HT1080 (cell line): ENCODE measurements at places on chromosomes 1 and 21. TPM values are rescaled to one million over a fixed set of nuclear protein-coding genes. Genes with fewer than 3 reads are reported as not detected.
A peak's percentile ranks its signal among the peaks of the same experiment; 100 is the strongest.

- no peak for DNase-seq
These were observed 2.9 kb upstream of the RHEX start for GRCh38 chr1:206049919-206050600.

GRCh38 chr1:10724948-10725847 is 71.2 kb downstream of the CASZ1 start:
- no peak for DNase-seq

DNA sequence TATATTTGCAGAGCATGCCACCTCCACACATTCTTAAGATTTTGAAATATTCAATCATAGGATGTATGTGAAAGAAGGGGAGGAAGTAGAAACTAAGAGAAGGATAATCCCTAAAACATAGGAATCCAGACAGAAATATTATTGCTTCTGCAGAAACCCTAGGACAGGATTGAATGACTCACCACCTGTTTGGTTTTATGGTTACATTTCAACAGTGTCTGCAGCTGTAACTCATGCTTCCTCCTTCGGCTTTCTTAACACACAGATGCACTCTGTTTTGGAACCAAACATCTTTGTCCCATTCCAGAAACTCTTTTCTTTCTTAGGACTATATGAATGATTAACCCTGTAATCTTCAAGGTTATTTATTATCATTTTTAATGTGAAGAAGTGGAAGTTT is 20.7 kb downstream of the RGS7 start:
- peak; percentile 82 for DNase-seq

Gene KIF1B
- 11.9 and 16.2 TPM in 2 replicates for total RNA-seq

DNA sequence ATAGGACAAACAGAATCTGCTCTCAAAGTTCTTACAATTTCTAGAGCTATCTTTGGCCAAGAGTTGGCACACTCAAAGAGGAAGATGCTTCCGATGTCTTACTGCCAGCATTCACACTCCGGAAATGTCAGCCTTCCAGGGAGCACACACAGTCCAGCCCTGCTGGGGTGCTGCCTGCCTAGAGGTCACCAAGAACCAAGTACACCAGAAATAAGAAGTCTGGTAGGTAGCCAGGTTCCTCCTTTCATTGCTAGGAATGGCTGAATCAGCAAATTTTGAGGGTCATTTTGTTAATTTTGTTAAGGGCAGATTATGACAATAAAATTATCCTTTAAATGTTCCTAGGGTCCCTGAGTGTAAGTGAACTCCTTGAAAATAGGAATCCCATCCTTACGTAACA is 77.5 kb downstream of the PLPP3 start:
- no peak for DNase-seq

DNA sequence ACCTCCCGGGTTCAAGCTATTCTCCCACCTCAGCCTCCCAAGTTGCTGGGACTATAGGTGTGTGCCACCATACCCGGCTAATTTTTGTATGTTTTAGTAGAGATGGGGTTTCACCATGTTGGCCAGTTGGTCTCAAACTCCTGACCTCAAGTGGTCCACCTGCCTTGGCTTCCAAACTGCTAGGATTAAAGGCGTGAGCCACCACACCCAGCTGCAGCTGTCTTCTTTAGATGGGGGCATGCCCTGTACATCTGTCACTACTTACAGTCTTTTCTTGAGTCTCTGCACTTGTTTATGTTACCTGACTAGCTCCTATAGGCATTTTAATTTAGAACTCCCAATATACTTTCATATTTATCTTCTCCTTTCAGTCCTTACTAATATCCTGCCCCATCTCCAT is 64.2 kb downstream of the SELENOF start:
- no peak for DNase-seq

Gene PAPPA2
- 3.0 TPM in 2 replicates for total RNA-seq

- no peak for DNase-seq
These were observed 197.7 kb downstream of the SMYD3 start for GRCh38 chr1:246309247-246309884.

DNA sequence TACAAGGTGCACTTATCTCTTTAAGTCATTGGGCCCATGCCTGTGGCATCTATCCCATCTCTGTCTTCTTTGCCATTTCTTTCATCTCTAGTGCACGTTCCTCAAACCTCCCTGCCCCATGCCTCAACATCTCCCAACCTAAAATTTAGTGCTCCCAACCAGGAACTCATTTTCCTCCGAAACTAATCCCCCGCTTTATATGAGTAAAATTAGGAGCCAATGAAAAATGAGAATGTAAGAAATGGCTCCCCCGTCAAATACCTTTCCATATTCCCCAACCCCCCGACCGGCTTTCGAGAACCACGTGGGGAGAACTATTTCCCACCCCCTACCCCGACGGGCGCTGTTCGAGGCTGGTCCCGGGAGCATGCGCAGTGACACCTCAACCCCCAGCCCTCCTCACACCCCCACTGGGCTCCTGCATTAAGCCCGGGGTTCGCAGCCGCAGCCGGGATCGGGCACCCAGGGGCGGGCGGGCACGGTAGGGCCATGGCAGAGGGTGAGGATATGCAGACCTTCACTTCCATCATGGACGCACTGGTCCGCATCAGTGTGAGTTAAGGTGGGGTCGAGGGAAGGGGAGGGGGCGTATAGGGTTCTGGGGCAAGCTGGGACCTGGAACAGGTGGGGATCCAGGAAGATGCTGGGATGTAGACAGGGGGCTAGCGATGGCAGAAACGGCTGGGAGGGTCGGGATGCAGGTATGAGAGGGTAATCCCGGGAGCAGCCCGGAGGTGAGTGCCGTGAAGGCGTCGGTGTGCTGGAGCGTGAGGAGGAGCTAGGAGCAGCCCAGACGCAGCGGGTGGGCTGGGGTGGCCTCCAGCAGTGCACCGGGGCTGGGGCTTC is at the start of gene TRIM46:
TRIM46 (plus strand) TSS at position 372 of the 846 bp plus-strand sequence; CDS start at position 490, 118 bp downstream.
- DNase-seq = peak; percentile 70

Gene CRABP2
- 6.0 and 8.6 TPM in 2 replicates for total RNA-seq

DNA sequence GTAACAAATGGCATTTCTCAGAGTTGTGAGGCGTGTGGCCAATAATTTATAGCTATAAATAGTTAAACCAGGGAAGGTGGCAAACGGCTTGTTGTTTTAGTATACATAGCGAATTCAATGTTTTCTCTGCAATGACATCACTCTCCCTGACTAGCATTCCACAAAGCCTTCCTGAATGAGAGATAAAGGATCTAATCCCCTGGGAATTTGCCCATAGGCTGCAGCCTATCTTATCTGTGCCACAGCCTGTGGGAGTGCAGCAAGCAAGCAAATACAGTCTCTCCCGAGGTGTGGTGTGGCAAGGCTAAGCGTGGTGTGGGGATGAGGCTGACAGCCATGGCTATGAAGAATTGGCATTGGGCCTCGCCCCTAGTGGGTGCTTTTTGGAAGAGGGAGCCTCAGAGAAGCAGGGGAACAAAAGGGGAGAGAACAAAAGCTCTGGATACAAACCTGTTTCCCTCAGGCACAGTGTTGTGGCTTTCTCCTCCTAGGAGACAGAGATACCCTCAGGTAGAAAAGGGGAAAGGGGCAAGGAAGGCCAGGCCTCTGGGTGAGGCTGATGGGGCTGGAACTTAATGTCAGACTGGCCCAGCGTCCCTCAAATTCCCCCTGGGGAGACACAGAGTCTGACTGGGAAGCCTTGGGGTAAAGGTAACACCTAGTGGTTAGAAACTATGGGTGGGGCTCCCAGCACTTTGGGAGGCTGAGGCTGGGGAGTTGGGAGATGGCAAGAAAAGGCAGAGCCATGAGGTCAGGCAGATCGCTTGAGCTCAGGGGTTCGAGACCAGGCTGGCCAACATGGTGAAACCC is 8.9 kb downstream of the TAGLN2 start:
- peak; percentile 82 for DNase-seq

GRCh38 chr21:45073301-45074047 is 906 bp upstream of the ADARB1 start:
- DNase-seq = no peak

DNA sequence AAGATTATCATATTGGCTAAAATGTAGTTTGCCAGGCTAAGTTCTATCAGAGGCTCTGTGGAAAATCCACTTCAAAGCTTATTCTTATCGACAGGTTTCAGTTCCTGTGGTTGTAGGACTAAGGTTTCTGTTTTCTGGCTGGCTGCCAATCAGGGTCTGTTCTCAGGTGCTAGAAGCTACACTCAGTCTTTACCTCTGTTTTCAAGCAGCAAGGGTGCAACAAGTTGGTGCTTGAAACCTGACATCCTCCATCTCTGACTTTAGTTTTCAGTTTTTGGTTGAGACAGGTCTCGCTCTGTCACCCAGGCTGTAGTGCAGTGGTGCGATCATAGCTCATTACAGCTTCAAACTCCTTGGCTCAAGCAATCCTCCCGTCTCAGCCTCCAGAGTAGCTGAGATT is 15.3 kb upstream of the TMCO2 start:
- no peak for DNase-seq

GRCh38 chr1:209349363-209350308 is 233.9 kb upstream of the CAMK1G start:
- peak; percentile 62 for DNase-seq

Gene KPRP
- total RNA-seq = not detected in 2 replicates

DNA sequence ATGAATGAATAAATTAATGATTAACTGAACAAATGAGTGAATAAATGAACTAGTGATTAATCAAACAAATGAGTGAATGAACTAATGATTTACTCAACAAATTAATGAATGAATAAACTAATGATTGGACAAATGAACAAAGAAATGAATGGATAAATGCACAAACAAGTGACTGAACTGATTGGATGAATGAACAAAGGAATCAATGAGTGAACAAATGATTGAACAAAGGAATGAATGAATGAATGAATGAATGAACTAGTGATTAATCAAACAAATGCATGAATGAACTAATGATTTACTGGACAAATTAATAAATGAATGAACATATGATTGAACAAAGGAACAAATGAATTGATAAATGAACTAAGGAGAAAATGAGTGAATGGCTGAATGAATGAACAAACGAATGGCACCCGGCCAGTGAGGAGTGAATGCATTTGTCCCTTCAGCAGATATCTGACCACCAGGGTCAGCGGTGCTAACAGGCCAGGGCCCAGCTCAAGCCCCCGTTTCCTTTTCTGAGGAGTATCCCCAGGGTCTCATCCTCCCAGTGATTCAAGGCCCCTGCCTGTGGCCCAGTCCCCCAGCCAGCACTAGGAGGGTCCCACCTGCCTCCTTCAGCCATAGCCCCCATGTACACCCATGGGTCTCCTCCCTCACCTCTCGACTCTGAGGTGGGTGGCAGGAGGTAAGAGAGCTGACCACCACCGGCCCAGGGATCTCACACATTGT is 49.9 kb downstream of the WNT9A start:
- DNase-seq = no peak
